Memory B cell (primary cell): ENCODE measurements at places on chromosomes 12 and 14.

DNA sequence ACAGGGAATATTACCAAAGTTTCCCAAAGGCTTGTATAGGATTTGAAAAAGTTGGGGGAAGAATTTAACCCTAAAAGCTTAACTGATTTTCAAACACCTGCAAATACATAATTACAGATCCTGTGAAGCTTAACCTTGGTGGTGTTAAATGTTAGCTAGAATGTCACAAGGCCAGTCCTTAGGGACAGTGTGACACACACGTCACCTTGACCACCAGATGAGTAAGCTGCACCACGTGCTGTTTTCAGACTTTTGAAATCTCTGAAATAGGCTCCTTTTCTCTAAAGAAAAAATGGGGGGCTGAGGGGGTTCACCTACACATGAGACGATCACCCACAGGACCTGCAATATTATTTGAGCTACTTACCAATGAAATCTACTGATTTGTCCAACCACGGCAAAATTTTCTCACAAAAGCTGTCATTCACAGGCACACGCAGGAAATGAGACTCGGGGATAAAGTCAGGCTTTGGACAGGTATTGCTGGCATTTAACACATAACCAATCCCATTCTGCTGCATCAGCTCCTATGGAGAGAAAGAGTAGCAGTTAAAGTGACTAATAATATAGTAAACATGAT is 75.9 kb downstream of the DUSP16 start:
- H3K27ac ChIP-seq = no peak overlapping the region
- no peaks in the 10 kb centered on the region for H3K27me3 ChIP-seq
- no peak for DNase-seq

DNA sequence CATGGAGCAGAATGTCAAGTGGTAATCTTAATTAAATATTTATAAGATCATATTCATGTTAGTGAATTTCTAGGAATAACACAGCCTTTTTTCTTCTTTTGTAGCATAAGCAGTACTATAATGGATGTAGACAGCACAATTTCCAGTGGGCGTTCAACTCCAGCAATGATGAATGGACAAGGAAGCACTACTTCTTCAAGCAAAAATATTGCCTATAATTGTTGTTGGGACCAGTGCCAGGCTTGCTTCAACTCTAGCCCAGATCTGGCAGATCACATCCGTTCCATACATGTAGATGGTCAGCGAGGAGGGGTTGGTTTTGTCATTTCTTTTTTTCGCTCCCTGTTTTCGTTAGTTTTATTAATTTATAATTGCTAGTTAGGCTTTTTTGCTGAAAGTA is 23.1 kb downstream of the AEBP2 start:
- H3K27me3 ChIP-seq = no peaks in the 10 kb centered on the region
- peaks cover 15% of the 10 kb centered on the region for H3K36me3 ChIP-seq
- H3K4me1 ChIP-seq = peaks cover 19% of the 10 kb centered on the region
- DNase-seq = no peak

GRCh38 chr12:95767703-95768102 is 22.9 kb downstream of the NTN4 start:
- no peak overlapping the region for H3K27ac ChIP-seq
- H3K4me3 ChIP-seq = no peak overlapping the region
- H3K4me1 ChIP-seq = no peaks in the 10 kb centered on the region
- H3K27me3 ChIP-seq = peaks cover 17% of the 10 kb centered on the region

- H3K4me1 ChIP-seq = no peaks in the 10 kb centered on the region
- H3K4me3 ChIP-seq = no peak overlapping the region
- H3K27me3 ChIP-seq = no peaks in the 10 kb centered on the region
Measured at GRCh38 chr14:76073717-76074116, 78.0 kb upstream of the GPATCH2L start.

DNA sequence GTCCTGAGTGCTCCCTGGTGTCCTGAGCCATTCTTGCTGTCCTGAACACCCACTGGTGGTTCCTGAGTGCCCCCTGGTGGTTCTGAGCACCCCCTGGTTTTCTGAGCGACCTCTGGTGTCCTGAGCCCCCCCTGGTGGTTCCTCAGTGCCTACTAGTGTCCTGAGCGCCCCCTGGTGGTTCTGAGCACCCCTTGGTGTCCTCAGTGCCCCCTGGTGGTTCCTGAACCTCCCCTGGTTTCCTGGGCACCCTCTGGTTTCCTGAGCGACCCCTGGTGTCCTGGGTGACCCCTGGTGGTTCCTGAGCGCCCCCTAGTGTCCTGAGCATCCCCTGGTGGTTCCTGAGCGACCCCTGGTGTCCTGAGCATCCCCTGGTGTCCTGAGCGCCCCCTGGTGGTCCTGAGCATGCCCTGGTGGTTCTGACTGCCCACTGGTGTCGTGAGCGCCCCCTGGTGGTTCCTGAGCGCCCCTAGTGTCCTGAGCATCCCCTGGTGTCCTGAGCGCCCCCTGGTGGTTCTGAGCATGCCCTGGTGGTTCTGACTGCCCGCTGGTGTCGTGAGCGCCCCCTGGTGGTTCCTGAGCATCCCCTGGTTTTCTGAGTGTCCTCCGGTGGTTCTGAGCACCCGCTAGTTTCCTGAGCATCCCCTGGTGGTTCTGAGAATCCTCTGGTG is 473.1 kb downstream of the TMEM121 start:
- DNase-seq = peak; percentile 35
- H3K4me3 ChIP-seq = no peak overlapping the region
- H3K4me1 ChIP-seq = peaks cover 8% of the 10 kb centered on the region
- no peaks in the 10 kb centered on the region for H3K27me3 ChIP-seq
- no peak overlapping the region for H3K27ac ChIP-seq

- no peak for DNase-seq
- H3K27me3 ChIP-seq = peaks cover 18% of the 10 kb centered on the region
- H3K36me3 ChIP-seq = no peaks in the 10 kb centered on the region
- no peak overlapping the region for H3K27ac ChIP-seq
- peaks cover 6% of the 10 kb centered on the region for H3K4me1 ChIP-seq
Measured at GRCh38 chr14:105415481-105416428, 3.9 kb upstream of the MTA1 start.

GRCh38 chr12:50611021-50611744 is 106.4 kb downstream of the DIP2B start:
- DNase-seq = no peak
- no peak overlapping the region for H3K4me3 ChIP-seq
- no peaks in the 10 kb centered on the region for H3K27me3 ChIP-seq
- H3K27ac ChIP-seq = peak overlapping the region; percentile 2
- H3K36me3 ChIP-seq = peaks cover 3% of the 10 kb centered on the region
- H3K4me1 ChIP-seq = peaks cover 18% of the 10 kb centered on the region

- H3K36me3 ChIP-seq = no peaks in the 10 kb centered on the region
- peaks cover 33% of the 10 kb centered on the region for H3K27me3 ChIP-seq
- peak within 1 kb of the TSS; percentile 58 for H3K27ac ChIP-seq
Measured at GRCh38 chr14:28766469-28766955, at the start of gene FOXG1. FOXG1 (plus strand) TSS chr14:28766787; CDS start chr14:28767280, 493 bp downstream.

DNA sequence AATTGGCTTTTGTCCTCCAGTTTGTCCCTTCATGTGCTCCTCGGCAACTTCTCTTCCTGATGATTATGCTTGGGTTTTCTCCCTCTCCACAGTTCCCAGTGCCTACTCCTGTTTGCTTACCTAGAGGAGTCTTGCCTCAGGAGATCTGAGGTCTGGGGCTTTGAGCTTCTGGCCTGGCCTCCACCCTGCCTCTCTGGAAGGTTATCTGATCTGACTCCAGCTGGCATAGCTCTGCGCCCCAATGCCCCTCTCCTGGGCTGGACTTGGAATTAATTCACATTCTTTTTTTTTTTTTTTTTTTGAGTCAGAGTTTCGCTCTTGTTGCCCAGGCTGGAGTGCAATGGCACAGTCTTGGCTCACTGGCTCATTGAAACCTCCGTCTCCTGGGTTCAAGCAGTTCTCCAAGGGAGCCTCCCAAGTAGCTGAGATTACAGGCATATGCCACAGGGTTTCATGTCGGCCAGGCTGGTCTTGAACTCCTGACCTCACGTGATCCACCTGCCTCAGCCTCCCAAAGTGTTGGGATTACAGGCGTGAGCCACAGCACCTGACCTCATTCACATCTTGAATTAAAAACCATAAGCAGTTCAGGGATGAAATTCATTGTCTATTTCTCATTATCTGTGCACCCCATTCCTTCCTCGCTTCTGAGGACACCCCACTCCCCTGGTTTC is 33.5 kb downstream of the CFL2 start:
- no peaks in the 10 kb centered on the region for H3K36me3 ChIP-seq
- no peaks in the 10 kb centered on the region for H3K4me1 ChIP-seq
- peaks cover 6% of the 10 kb centered on the region for H3K27me3 ChIP-seq
- no peak for DNase-seq

- H3K27me3 ChIP-seq = no peaks in the 10 kb centered on the region
- H3K4me3 ChIP-seq = peak overlapping the region; percentile 93
- no peak for DNase-seq
- H3K36me3 ChIP-seq = peaks cover 5% of the 10 kb centered on the region
- H3K4me1 ChIP-seq = peaks cover 28% of the 10 kb centered on the region
Measured at GRCh38 chr12:68609998-68610369, 715 bp upstream of the RAP1B start.

DNA sequence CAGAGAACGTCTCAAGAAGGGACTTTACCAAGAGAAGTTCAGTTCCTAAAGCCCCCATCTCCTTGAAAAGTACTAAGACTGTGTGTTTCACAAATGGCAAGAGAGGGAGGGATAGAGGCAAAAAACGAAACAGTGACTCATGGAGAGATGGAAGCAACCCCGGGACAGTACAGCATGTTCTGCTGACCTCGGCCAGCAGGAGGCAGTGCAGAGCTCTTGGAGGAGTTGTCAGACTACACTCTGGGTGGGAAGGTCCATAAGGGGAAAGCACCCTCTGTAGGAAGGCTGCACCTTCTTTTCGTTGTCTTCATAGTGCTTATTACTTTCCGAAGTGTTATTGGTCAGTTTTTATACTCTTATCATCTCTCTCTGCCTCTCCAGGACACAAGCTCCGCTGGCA is 525.2 kb upstream of the CCDC196 start:
- no peak overlapping the region for H3K27ac ChIP-seq
- peaks cover 6% of the 10 kb centered on the region for H3K4me1 ChIP-seq
- H3K36me3 ChIP-seq = no peaks in the 10 kb centered on the region
- no peak overlapping the region for H3K4me3 ChIP-seq

GRCh38 chr14:89621791-89622638 is 205.0 kb upstream of the FOXN3 start:
- no peak overlapping the region for H3K4me3 ChIP-seq
- peaks cover 27% of the 10 kb centered on the region for H3K4me1 ChIP-seq
- peak overlapping the region; percentile 77 for H3K27ac ChIP-seq
- no peaks in the 10 kb centered on the region for H3K27me3 ChIP-seq
